Stimulated activated CD8-positive, alpha-beta memory T cell treated with anti-CD3 and anti-CD28 coated beads, Interleukin-4, amount 100 ng/mL, for 1 hour (primary cell): ENCODE measurements at places on chromosomes 1 and 21.

GRCh38 chr21:29219165-29219770 lies 79.5 kb upstream of the BACH1 start:
- no peak for DNase-seq

GRCh38 chr1:6048179-6048867 lies 2.6 kb downstream of the KCNAB2 start:
- no peak for DNase-seq

DNA sequence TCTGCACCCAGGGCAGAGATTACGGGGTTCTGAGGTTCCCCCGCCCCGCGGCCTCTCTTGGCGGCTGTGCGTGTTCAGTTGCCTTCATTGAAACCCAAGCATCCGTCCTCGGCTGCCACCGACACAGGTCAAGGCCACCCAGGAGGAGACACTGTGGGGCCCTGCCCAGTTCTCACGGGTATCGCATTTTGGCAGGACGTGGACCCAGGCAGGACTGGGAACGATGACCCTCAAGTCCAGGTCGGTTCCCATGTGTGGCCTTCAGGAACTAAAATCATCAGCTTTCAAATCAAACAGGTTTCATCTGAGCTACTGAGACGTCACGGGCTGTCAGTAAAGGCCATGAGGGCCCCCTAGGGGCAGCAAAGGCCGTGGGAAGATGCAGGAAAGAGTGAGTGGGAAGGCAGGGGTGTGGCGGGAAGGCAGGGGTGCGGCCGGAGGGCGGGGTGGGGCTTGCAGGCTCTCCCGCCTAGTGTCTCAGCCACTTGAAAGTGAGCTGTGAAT lies 7.0 kb upstream of the C1orf174 start:
- no peak for DNase-seq

DNA sequence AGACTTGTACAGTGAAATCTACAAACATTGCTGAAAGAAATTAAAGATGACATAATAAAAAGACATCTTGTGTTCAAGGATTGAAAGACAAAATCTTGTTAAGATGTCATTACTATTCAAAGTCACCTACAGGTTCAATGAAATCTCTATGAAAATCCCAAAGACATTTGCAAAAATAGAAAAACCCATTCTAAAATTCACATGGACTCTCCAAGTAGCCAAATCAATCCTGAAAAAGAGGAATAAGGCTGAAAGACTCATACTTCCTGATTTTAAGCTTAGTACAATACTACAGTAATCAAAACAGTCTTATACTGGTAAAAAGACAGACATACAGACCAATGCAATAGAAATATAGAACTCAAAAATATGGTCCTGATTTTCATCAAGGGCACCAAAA lies 78.6 kb downstream of the PCSK9 start:
- DNase-seq: no peak

DNA sequence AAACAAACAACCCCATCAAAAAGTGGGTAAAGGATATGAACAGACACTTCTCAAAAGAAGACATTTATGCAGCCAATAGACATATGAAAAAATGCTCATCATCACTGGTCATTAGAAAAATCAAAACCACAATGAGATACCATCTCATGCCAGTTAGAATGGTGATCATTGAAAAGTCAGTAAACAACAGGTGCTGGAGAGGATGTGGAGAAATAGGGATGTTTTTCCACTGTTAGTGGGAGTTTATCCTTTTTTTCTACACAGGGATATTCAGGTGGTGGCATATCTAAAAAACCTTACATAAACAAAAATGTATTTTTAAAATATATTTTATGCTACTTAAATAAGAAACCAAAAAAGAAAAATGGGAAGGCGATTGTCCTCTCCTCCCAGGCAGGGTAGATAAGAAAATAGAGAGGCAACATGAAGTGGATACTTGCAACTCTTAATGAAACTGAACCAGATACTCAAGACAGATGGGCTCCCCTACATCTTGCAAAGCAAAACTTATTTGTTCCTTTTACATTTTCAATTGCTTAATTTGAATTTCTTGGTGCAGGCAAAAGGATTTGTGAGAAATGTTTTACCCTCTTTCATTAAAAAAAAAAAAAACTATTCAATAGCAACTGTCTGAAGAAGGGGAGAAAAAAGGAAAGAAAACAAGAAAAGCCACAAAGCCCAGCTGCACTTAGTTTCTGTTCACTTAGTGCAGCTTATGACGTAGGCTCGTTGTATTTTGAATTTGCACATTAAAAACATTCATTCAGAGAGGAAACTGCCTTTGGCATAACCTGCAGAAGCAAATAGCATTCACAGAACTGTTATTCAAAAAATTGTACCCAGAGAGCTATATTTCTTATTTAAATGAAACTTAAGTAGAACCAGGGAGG lies 36.9 kb upstream of the RGS1 start:
- no peak for DNase-seq
